Transverse colon (tissue), 4 donors: ENCODE measurements at places on chromosomes 11 and 22. TPM values are rescaled to one million over a fixed set of nuclear protein-coding genes. Genes with fewer than 3 reads are reported as not detected.
A peak's percentile ranks its signal among the peaks of the same experiment; 100 is the strongest.

ELFN2 gene
- total RNA-seq: under 0.01 TPM

KRTAP5-10 gene
- 1.8 TPM for total RNA-seq

LARGE1 gene
- 46.5 TPM for total RNA-seq

LINC01488 gene
- not detected for total RNA-seq

- no peak for DNase-seq
Observed at GRCh38 chr11:102184269-102184987, 74.2 kb downstream of the YAP1 start.

DNA sequence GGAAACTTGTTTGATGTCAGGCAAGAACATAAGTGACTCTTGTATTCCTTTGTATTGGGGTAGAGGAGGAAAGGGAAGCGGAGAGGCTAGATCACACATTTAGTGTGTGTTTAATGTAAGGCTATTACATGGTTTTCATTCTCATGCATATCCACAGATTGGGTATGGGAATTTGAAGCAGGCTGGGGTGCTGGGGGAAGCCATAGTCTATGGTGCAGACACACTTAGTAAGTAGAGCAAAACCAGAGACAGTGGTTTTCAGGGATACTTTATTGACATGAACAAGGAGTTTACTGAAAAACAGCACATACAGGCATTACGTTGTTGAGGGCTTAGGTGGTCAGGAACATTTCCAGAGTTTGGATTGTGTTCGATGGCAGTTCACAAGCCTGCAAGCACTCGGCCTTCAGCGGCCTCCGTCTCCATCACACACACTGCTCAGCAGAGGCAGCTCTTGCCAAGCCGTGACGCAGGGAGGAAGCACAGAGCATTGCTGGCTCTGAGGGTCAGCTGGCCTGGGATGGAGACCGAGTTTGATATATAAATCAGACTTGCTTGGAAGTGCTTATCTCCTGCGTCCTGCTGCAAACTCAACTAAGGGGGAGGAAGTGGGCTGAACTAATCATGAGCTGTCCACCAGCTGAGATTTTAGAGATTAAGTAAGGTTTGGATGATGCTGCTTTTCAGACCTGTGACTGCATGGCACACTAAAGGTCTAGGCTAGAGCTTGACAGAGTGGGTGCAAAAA, 25.3 kb downstream of the SCN3B start:
- DNase-seq: peak; percentile 13

DNA sequence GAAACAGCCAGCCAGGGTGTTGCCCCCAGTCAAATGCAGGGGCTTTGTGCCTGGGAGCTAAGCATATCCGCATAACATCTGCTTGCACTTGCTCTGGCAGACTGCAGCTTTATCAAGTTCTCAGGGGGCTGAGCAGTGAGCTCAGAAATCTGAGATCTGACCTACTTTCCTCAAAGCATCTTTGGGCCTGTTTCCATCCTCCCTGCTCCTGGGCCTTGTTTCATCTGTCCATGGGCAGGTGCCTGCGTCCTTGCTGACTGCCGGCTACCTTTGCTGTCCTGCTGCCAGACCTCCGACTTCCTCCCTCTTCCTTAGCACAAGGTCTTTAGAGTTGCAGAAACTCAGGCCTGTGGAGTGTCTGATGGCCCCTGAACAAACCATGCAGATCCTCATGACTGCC, 131.2 kb upstream of the B3GAT1 start:
- DNase-seq: no peak
